COLO829 (cell line): ENCODE measurements at places on chromosomes 7 and 10.

DNA sequence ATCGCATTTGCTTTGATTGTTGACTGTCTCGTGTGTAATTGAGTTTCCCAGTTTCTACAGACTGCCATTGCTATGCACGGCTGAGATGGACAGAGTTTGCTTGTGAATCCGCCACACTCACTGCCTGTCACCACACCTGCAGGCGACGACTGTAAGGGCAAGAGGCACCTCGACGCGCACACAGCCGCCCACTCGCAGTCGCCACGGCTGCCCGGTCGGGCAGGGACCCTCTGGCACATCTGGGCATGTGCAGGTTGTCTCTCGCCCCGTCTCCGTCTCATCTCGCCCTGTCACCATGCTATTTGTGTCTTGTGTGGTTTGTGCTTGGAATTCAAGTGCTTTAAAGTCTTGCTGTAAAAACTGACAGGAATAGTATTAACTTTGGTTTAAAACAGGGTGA lies 17.5 kb downstream of the SUN1 start:
- DNase-seq = no peak

GRCh38 chr10:96840841-96841518 lies 8.9 kb downstream of the LCOR start:
- DNase-seq = no peak

- no peak for DNase-seq
Observed at GRCh38 chr7:94700926-94701554, 45.1 kb upstream of the SGCE start.

- no peak for DNase-seq
Observed at GRCh38 chr7:159108491-159108890, 36.2 kb downstream of the VIPR2 start.

- DNase-seq = peak; percentile 61
Observed at GRCh38 chr7:36794689-36795088, 70.4 kb upstream of the AOAH start.

DNA sequence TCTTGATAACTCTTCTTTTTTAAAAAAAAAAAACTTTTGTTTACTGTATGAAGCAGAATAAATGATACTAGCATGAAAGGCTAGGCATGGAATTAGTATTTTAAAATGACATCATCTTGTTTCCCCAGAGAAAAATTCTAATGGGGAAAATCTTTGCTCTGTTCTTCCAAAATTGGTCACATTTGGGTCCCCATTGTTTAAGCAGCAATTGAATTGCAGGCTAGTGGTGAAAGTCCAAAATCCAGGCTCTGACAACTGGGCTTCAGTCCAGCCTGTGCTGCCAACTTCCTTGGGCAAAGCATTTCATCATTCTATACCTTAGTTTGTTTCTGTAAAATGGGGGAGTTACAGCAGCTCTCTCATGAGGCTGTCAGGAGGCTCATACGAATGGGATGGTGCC lies 726.4 kb downstream of the KCNMA1 start:
- no peak for DNase-seq

- DNase-seq = no peak
Observed at GRCh38 chr7:152355474-152356057, 80.2 kb downstream of the KMT2C start.

DNA sequence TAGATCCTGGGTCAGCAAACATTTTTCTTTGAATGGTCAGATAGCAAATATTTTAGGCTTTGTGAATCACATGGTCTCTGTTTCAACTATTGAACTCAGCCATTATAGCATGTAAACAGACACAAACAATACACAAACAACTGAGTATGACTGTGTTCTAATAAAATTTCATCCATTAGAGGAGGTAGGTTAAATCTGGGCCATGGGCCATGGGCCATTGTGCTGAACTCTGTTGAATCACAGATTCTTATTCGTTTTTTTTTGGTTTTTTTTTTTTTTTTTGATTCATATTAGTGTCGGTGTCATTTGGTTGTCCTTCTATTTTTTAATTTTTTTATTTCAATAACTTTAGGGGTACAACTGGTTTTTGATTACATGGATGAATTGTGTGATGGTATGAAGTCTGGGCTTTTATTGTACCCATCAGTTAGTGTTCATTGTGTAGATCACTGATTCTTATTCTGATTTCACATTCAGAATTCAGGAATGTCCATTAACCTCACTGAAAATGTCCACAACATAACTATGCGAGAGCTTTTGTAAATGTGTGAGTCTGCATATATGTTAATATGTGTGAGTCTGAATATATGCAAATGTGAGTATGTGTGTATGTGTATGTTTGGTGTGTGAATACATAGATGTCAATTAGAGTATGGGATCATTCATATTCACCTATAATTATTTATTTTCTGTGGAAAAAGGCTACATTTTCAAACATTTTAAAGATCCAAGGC lies 443.7 kb upstream of the GRM3 start:
- peak; percentile 13 for DNase-seq

DNA sequence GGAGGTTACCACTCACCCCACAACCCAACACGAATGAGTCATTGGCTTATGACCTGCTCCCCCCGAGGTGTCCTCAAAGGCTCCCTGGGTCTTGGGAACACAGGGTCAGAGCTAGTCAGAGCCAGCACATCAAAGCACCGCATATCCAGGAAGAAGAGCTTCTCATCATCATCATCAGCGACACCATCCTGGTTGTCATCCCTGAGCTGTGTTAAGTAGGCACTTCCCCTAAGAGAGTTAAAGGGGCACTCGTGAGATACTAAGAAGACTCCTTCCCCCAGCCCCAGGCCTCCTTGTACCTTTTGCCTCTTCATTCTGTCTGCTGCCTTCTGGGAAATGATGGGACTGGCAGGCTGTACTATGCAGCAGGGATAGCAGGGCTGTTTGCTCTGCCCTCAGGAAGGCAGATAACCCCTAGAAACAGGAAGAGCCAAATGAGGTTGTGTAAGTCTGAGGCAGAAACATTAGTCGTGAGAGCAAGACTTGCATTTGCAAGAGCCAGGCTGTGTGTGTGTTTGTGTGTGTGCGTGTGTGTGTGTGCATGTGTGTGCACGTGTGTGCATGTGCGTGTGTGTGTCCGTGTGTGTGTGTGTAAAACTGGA lies 11.1 kb upstream of the CPA1 start:
- DNase-seq = no peak

- DNase-seq = no peak
Observed at GRCh38 chr10:42979181-42979580, 97.7 kb upstream of the RET start.

- DNase-seq = no peak
Observed at GRCh38 chr10:21030091-21030490, 133.0 kb upstream of the NEBL start.

DNA sequence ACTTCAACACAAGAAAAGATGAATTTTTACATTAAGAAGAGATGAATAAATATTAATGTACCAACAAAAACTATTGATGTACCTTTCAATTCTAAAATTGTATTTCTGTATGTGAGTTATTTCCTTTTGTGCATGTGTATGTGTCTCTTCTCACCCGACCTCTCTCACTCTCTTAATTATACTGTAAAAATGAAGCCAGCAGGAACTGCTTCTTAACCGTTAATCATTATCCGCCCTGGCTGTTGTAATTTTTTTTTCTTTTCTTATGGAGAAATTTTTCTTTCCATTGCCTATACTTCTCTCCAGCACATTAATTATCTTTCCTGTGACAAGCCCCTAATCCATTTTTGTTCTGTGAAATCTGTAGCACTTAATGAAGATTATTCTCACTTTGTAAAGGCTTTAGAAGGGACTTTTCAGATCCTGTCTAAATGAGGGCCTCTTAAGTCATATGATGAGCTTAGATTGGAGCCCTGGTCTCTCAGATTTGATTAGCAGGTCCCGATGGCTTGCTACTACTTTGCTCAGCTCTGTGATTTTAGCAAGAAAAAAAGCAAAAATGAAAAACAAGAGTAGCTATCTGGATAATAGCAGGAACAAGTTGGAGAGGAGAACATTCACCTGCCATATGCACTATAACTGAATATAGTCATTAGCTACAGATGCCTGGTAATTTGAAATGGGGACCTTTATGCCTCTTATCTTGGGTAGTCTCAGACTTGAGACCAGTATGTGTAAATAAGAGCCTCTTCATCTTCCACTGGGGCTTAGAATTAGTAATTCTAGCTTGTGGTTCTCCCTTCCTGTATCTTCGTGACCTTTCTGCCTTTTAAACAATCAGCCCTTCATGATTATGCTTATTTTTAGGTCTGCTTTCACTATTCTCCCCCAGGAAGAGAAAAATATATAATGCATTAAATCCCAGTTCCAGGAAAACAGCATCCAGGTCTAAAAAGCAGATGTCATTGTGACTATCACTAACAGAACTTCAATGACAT lies 80.0 kb upstream of the COL1A2 start:
- DNase-seq = peak; percentile 82

DNA sequence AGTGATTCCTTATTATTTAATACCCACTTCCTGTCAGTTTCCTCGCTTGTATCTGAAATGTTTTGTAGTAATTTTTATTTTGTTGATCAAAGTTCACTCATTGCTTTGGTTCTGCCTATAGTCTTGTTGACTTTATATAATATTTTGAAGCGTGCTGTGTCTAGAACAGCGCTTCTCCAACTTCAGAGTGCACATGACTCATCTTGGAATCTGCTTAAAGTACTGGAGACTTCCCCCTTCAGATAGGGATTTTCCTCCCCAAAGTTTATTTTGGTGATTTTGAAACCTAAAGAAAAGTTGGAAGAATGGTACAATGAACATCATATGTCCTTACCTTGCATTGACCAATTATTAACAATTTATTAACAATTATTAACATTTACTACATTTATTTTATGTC lies 5.8 kb downstream of the COMTD1 start:
- DNase-seq = no peak

- peak; percentile 28 for DNase-seq
Observed at GRCh38 chr10:72834183-72834825, 59.2 kb upstream of the OIT3 start.

DNA sequence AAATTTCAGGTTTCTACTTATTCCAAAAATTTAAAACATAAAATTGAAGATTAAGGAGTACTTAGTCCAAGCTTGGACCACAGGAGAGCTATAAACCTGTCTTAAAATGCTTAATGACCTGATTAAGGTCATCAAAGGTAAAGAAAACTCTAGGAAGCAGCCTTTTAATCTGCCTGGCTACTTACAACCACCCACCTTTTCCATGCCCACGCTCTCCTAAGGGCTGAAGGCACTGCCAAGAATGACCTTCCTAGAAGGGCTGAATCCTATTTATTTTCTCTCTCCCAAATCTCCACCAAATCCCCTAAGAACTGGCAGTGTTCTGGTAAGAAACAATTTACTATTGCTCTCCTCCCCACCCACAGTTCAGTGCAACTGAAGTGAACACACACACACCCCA lies 6.8 kb downstream of the MPP7 start:
- DNase-seq = no peak

GRCh38 chr7:25968205-25968993 lies 183.6 kb upstream of the NFE2L3 start:
- no peak for DNase-seq

- DNase-seq = no peak
Observed at GRCh38 chr7:55072251-55072650, 53.4 kb downstream of the EGFR start.

GRCh38 chr7:94591176-94591575 lies 64.8 kb downstream of the SGCE start:
- no peak for DNase-seq

DNA sequence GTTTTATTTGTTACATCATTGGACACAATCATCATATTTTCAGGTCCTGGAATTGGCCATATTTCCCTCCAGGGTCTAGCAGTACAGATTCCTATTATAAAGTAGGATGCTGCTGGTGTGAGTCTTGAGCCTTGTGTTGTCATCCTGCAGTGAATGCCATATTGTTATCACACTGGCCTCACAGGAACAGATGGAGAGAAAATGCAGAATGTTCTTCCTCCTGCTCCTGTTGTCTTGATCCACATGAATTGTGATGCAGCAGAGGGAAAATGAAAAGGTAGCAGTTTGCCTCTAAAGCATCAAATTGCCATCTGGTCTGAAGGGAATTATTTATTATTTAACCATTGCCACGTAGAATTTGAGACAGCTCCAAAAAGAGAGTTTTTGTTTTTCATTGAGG lies 248.6 kb downstream of the GPAM start:
- DNase-seq = no peak

DNA sequence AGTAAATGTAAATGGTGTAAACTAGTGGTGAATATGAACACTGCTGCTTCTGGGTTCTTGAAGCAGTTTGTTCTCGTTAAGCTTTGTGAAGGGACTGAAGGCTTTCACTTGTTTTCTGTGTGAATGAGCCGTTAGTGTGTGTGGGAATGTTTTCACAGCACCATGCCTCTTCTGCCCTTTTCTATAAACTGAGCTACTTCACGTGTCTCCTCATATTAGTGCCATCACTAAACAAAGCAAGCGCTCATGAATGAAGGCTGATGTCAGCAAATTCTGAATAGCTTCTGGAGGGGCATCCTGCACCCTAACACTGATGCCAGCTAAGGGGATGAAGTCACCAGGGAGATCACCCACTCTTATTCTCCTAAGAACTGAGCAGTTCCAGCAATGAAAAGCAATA lies 205.6 kb upstream of the ETV1 start:
- peak; percentile 26 for DNase-seq

GRCh38 chr7:3393862-3394261 lies 92.8 kb downstream of the SDK1 start:
- DNase-seq = no peak

DNA sequence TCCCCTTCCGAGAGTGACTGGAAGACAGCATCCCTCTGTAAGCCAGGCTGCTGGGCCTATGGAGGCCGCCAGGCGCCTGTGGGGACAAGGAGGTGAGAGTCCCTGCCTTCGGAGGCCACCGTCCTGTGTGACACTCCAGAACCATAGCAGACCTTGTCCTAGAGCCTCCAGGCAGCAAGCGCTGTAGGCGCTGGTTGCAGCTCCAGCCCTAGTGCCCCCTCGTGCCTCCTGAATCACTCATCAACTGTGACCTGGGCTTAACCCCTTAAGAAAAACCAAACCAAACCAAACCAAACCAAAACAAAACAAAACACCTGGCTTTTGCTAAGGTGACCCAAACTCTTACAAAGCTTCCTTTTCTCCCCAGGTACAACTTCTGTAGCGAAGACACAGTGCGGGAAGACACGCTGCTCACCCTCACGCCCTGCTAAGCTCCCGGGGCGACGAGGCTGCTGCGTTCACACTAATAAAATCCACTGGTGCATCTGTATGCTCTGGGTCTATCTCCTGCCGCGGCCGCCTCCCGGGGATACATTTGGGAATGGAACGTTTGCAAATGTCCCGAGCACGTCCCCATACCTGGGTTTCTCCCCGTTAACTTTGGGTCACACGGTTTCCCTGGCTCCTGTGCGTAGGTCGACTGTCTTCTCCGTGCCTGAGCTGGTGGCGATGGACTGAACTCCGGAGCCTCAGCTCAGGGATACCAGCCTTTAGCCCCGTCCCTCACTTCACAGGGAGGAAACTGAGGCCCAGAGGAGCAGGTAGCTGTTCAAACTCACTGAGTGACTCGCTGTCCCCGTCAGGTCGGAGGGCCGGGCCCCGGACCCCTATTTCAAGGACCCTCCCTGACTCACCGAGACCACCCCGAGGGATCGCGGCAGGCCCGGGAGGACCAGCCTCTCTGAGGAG lies 11.8 kb upstream of the PNLIPRP2 start:
- no peak for DNase-seq

DNA sequence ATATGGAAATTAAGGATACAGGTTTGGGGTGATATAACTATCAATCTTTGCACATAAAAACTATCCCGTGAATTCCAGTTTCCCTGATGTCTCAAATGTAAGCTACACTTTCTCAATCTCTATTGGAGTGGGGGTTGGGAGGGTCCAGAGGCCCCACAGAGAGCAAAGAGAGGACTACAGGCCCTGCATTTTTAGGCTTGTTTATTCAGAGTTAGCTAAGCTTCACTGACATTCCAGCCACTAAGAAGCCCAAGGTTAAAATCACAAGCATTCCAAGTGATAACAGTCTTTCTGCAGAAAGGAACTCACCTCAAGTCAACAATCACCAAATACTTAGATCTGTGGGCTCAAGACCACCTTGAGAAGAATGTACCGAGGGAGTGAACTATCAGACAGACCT lies 31.6 kb upstream of the LAMB1 start:
- no peak for DNase-seq
